Stimulated activated CD8-positive, alpha-beta memory T cell treated with anti-CD3 and anti-CD28 coated beads, Interleukin-4, amount 100 ng/mL, for 48 hours (primary cell): ENCODE measurements at places on chromosomes 11 and 22.
A peak's percentile ranks its signal among the peaks of the same experiment; 100 is the strongest.

GRCh38 chr11:88173956-88174355 lies 1.3 kb downstream of the RAB38 start:
- DNase-seq = no peak

- DNase-seq = no peak
Observed at GRCh38 chr11:74719011-74719410, 12.2 kb downstream of the CHRDL2 start.

DNA sequence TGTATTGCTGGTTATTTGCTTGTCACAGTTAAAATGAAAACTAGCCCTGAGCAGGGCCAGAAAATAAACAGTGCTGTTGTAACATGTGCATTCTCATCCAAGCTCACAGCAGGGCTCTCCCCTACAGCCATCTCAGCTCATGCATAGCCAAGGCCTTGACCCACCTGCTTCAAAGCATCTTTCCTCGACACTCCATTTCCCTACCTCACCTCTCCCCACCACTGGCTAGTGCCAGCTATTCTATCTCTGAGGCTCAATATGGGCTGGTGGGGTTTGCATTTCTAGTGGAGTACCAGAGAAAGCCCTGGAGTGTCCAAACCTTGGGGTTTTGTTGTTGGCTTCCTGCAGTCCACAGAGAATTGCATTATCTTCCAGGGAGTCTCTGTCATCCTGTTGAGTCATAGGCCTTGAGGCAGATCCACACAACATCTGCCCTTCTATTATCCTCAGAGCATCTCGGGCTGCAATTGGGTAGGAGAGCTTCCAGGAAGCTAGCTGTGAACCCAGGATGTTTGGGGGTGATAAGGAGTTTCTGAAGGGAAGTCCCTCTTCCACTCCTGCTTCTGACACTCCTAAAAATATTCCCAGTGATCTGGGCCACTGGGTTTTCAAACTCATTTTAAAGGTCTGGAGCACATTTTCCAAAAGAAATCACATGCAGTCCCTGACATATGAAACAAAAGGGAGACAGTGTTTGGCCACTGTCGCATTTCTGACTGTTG lies 36.1 kb upstream of the AMOTL1 start:
- no peak for DNase-seq

GRCh38 chr22:17057959-17058814 lies 26.6 kb upstream of the IL17RA start:
- DNase-seq = peak; percentile 72

DNA sequence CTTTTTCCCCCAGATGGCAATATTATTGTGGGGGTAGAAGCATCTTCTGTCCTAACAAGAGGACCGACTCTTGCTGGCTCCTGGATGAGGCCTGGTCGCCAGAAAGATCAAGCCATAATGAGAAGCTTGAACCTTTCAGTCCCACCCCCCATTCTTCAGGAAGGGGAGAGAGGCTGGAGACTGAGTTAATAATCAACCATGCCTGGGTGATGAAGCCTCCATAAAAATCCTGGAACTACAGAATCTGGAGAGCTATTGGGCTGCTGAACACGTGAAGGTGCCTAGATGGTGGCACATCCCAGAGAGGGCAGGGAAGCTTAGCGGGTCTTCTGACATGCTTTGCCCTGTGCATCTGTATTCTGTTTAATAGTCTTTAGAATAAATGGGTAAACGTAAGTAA lies 16.3 kb downstream of the AP5B1 start:
- DNase-seq = no peak

- DNase-seq = peak; percentile 63
Observed at GRCh38 chr11:128465946-128466705, 121.2 kb downstream of the ETS1 start.
